ENCODE measurements at places on chromosomes 2 and 18.

DNA sequence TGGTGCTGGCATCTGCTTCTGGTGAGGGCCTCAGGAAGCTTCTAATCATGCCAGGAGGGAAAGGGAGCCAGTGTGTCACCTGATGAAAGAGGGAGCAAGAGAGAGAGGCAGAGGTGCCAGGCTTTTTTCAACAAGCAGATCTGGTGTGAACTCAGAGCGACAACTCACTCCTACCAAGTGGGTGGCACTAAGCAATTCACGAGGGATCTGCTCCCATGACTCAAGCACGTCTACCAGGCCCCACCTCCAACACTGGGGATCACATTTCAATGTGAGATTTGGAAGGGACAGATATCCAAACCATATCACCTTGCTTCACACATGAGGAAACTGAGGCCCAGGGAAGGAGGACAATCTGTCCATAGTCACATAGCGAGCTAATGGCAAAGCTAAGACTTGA, 19.1 kb downstream of the FABP1 start:
- no peak for DNase-seq

- no peak for DNase-seq
These were observed 14.4 kb upstream of the REL start for GRCh38 chr2:60867007-60867406.

GRCh38 chr2:9613291-9613690, 17.5 kb downstream of the YWHAQ start:
- peak; percentile 68 for DNase-seq

GRCh38 chr2:27909901-27910300, 19.4 kb downstream of the BABAM2 start:
- no peak for DNase-seq

DNA sequence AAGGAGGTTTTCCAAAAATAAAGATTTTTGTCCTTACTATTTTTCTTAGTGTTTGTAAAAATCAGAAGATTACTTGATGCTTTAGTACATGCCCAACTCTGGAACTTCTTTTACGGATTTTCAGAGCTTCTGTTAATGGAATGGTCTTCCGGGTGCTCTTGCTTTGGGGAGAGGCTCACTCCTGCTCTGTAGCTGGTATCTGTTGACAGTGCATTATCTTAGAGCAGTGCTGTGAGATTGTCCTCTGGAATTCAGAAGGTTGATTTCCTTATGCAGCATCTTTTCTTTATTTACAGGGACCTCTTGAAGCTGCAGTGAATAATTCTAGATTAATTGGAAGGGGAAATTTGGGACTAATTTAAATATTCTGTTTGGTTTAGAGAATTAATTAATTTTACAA, 4.6 kb downstream of the MAPRE2 start:
- DNase-seq: no peak

- DNase-seq: no peak
These were observed 391.1 kb upstream of the REG3G start for GRCh38 chr2:78634425-78634824.

DNA sequence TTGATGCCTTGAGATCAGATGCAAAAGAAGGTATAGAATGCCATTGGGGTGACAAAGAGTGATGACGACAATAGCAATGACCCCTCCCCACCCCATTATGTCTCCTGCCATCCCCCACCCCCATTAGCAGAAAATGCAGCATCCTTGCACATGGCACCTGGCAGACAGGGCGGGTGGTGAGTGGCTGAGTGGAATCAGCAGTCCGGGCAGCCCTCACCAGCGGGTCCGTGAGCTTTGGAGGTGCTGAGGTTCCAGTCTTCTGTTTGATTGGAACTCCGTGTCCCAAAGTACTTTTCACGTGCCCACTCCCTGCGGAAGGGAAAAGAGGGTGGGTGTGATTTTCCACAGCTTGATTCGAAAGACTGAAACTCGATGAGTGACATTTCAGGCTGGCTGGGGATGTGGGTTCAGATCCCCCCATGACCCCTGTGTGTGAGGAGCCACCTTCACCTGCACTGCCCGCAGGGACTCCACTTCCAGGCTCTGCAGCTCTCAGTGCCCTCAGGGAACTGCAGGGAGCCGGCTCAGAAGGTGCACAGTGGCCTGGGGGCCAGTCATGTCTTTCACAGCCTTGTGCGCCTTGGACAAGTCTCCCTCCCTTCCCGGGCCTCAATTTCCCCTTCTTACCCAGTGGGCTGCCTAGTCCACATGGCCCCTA, 130.9 kb downstream of the GLI2 start:
- no peak for DNase-seq

Measured in amniotic epithelial cell (primary cell).